Epithelial cell of proximal tubule (primary cell): ENCODE measurements at places on chromosomes 5 and 9. TPM values are rescaled to one million over a fixed set of nuclear protein-coding genes. Genes with fewer than 3 reads are reported as not detected.
A peak's percentile ranks its signal among the peaks of the same experiment; 100 is the strongest.

CATSPER3 gene
- 0.29 TPM in 1 of 2 replicates, not detected in the other for total RNA-seq

GOLGA1 gene
- total RNA-seq: 5.4 and 26.0 TPM in 2 replicates

CDKN2A gene
- 22.4 and 47.7 TPM in 2 replicates for total RNA-seq

PCDHB15 gene
- 0.07 and 0.29 TPM in 2 replicates for total RNA-seq

NXNL2 gene
- total RNA-seq: 3.1 and 6.9 TPM in 2 replicates

ARID3C gene
- not detected in 2 replicates for total RNA-seq

ORM2 gene
- not detected in 2 replicates for total RNA-seq

HAVCR1 gene
- total RNA-seq: 11.4 and 25.8 TPM in 2 replicates

CDKN2B gene
- 12.3 and 25.9 TPM in 2 replicates for total RNA-seq

TLR4 gene
- total RNA-seq: 1.7 and 7.2 TPM in 2 replicates

RNF208 gene
- 0.22 and 1.5 TPM in 2 replicates for total RNA-seq

NSUN2 gene
- 59.0 and 70.5 TPM in 2 replicates for total RNA-seq

FOXE1 gene
- total RNA-seq: 0.35 and 1.1 TPM in 2 replicates

FOXD4L6 gene
- not detected in 2 replicates for total RNA-seq

- no peak for DNase-seq
Observed at GRCh38 chr5:150341331-150341730, 16.2 kb upstream of the TCOF1 start.

DNA sequence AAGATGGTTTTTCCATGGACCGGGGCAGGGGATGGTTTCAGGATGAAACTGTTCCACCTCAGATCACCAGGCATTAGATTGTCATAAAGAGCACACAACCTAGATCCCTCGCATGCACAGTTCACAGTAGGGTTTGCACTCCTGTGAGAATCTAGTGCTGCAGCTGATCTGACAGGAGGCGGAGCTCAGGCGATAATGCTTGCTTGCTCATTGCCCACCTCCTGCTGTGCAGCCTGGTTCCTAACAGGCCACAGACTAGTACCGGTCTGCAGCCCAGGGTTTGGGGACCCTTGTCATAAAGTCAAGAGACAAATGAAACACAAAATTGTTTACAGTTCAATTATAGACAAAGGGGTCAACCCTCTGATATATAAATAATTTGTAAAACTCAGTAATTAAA, 101.7 kb downstream of the RANBP17 start:
- no peak for DNase-seq

GRCh38 chr9:121153642-121154041, 48.0 kb downstream of the RAB14 start:
- DNase-seq: no peak

GRCh38 chr9:122131401-122132001, 28.1 kb downstream of the NDUFA8 start:
- no peak for DNase-seq

DNA sequence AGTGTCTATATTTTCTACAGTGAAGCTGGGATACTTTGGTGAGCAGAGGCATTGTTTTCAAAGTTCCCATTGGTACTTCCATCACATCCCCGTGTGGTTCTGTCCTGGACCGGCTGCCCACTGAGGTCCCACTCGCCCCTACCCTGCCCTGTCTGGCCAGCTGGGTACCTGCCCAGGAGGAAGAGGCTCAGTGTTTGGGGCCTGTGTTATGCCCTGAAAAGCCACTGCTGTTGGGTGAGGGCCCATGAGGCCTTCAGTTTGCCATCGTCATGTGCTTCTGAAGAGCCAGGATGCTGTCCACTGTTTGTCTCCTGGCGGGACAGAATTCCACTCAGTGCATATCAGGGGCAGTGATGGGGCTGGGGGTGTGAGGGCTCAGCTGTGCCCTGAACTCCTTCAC, 2.6 kb upstream of the CEP72 start:
- no peak for DNase-seq

DNA sequence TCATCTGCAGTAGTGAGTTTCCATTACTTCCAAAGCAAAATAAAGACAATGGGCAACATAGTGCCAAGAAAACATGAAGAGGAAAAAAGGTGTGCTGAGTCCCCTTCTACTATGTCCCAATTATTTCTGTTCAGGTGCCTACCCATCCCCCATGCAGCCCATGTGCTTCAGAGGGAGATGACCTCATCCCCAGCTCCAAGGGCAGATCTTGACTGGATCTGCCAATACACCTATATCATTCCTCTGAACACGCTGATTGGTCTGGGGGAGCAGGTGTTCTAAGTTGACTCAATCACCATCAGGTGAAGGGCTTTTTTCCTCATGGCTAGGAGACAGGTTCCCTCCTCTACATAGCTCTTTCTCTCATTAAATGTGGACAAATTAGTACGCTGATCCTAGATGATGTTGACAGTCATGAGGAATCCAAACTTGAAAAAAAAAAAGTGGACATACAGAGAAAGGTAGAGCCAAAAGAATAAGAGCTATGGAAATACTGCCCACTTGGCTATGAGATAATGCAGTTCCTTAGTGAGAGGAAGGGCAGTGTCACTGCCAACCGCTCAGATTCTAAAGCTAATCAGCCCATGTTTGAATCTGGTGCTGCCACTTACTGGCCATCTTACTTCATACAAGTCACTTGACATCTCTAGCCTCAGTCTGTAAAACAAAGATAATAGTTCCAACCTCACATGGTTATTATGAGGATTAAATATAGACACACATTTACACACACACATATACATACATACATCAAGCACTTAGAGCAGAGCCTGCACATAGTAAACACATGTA, 23.1 kb downstream of the PRELID2 start:
- DNase-seq: no peak

DNA sequence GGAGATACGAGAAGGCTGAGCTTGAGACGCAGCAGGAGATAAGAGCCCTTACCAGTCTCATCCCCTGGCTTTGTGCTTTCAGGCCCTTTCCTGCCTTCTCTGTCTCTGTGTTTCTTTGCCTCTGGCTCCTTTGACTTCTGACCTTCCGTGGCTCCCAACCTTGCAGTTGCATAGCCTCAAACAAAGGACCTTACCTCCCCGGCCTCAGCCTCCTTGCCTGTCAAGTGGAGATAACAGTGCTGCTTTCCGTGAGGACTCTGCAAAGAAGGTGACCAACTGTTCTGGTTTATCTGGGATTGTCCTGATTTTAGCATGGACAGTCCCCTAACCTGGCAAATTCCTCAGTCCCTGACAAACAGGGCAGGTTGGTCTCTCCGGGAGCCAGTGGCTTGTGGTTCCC, 287.8 kb upstream of the MVB12B start:
- DNase-seq: no peak

- DNase-seq: no peak
Observed at GRCh38 chr5:9540791-9541190, 5.1 kb downstream of the SEMA5A start.

DNA sequence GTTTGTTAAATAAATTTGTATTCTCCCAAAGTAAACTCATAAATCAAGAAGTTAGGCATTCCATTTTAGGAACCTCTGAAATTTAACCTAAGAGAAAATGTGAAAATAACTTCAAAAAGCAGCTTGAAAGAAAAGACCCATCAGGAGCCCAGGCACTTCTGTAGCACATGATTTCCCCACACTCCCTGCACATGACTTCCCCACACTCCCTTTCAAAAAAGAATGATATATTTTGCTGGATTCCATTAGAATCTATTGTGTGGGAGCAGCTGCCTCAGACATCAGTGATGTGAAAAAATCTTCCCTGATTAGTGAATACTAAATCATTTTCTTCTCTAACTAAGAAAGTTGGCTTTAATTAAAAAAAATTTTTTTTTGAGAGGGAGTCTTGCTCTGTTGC, 83.3 kb downstream of the GLDC start:
- DNase-seq: no peak

- DNase-seq: no peak
Observed at GRCh38 chr5:2001300-2001699, 118.6 kb upstream of the IRX4 start.

DNA sequence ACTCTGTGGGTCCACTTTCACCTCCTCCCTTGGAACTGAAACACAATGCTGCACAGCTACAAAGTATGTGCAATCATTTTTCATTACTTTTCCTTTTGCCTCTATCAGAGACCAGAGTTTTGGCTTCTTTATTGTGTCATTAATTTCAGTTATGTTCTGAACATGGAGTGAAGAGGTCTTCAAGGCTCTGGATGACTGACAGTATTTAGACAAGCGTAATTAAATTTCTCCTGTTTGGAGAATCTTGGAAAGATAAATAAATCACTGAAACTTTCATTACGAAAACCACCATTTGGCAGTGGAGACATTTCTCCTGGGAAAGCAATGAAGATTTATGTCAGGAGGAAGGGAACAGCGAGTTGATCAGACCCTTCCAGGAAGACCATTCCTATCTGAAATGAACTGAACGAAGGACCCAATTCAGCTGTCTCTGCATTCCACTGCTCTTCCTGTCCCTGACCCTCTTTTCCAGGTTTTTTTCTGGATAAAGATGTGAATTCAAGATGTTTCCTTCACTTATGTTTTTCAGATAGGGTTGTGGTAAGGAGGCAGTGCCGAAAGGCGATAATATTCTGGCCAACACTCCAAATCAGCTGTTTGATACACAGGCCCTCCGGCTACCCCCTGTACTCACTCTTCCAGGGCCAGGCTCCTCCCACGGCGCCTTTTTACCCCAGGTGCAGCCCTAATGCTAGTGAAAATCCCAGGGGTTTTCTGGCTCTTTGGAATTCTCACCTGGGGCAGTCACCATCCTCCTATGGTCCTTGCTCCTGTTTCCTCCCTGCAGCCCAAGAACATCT, 77.2 kb upstream of the OSMR start:
- DNase-seq: no peak

GRCh38 chr5:99901972-99902371, 633.2 kb upstream of the FAM174A start:
- no peak for DNase-seq

GRCh38 chr5:174078416-174078815, 32.9 kb downstream of the NSG2 start:
- DNase-seq: no peak

- no peak for DNase-seq
Observed at GRCh38 chr5:169945831-169946261, 34.4 kb downstream of the INSYN2B start.

- DNase-seq: no peak
Observed at GRCh38 chr5:8288897-8289516, 420.1 kb downstream of the MTRR start.

DNA sequence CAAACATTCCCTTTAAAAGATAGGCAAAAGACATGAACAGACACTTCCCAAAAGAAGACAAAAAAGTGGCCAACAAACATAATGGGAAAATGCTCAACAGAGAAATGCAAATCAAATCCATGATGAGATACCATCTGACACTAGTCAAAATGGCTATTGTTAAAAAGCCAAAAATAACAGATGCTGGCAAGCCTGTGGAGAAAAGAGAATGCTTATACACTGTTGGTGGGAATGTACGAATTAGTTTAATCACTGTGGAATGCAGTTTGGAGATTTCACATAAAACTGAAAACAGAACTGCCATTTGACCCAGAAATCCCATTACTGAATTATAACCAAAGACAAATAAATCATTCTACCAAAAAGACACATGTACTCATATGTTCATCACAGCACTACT, 58.3 kb upstream of the WDR41 start:
- no peak for DNase-seq

DNA sequence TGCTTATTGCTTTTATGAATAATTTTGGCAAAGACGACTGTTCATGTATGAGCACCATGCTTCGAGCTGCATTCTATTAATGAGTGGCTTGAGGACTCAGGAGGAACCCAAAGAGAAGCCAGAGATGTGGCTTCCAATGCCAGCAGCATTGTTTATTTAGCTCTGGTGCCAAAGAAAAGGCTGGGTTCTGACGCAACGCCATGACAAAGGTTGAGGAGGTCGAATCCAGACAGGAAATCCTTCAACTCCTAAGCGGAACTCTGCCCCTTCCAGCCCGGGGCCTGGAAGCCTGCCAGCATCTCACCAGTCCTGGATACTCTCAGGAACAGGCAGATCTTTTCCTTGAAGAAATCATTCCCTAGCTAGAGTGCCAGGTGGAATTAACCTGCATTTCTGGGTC, 104.4 kb downstream of the ARHGAP26 start:
- DNase-seq: peak; percentile 82

GRCh38 chr5:143434261-143435209, 31.0 kb upstream of the NR3C1 start:
- no peak for DNase-seq

DNA sequence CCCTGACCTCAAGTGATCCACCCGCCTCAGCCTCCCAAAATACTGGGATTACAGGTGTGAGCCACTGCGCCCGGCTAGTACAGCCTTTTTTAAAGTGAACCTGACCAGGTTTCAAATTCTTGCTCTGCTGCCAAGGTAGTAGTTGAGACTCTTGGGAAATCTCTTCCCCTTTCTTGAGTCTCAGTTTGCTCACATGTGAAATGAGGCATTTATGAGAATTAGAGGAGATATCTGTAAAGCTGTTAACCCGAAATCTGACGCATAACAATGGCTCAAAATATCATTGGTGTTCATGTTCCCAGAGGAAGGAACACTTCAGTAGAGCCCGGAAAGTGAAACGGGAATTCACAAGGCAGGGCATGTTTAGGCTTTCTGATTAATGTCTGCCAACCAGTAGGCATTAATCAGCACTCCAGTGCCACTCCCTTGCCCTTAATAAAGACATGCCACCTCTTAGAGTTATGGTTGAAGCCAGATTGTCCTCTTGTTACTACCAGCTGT, 1.5 kb downstream of the ARPC5L start:
- DNase-seq: no peak

DNA sequence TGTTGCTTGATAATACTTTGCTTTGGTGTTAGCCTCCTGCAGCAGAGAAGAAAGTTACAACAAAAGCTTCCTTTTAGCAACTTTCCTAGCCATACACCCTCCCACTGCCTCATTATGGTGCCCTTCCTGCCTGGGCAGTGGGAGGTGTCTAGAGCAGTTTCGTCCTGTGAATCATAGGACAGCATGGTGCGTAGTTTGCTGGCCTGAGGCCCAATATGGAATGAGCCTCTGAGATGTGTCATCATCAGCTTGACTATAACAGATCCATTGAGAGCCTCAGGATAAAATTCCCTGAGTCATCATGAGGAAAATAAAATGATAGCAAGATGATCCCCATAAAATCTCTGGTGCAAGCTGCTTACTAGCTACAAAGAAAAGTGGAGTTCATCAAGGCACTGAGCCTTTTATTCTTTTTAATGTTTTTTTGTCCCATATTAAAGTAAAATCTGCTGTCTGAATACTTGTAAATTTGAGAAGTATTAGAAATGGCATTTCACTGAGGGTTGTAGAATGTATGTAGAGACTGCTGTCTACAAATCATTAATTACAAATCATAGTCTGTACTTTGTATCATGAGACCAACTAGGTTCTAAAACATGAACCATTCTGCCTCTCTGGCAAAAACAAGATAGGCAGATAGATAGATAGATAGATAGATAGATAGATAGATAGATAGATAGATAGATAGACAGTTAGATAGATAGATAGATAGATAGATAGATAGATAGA, 303.0 kb upstream of the PDE4D start:
- DNase-seq: peak; percentile 90

DNA sequence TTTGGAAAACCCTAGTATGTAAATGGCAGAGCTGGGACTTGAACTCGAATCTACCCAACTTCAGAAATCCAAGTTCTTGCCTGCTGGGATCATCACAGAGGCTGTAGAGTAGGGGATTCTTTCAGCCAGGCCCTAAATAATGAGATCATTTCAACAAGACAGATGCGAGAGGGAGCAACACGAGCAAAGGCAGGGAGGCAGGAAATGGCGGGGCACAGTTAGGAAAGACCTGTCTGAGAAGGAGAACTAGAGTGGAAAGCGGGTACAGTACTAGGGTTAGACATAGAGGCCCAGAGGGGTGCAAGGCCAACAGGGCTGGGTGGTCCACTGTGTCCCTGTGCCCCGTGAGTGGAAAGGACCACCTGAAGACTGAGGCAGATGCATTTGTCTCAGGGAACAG, 46.1 kb downstream of the MVB12B start:
- DNase-seq: no peak
